Activated T-cell treated with anti-CD3 and anti-CD28 coated beads, Interleukin-2, amount 50 U/mL, for 4 hours (primary cell): ENCODE measurements at places on chromosomes 6 and 20. TPM values are rescaled to one million over a fixed set of nuclear protein-coding genes. Genes with fewer than 3 reads are reported as not detected.

DNA sequence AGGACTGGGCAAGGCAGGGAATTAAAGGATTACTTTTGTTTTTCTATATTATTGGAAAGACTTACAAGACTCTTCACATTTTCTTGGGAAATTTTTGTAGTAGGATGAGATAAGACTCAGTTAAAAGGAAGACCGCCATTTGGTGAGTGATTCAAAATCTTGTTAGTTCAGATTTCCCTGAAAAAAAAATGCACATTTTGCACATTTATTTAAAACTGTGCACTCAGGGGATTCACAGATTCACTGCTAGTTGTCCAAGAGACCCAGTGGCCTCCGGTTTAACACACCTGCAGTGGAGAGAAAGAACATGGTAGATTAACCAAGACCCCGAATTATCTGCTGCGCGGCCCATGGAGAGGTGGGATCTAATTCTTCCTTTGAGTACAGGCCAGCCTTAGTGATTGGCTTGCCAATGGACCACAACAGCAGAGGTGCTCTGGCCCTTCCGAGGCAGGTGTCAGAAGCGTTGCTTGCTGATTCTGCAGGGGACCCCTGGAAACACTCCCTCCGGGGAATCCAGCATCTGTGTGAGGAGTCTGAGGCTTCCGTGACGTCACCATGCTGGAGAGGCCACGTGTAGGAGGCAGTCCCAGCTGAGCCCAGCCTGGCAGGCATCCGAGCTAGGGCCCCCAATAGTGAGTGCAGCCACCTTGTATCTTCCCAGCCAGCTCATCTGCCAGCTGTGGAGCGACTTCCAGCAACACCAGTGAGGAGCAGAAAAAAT lies 68.9 kb downstream of the ZNF217 start:
- DNase-seq: no peak

- DNase-seq: no peak
Observed at GRCh38 chr6:65075705-65076230, 631.3 kb downstream of the EYS start.

DNA sequence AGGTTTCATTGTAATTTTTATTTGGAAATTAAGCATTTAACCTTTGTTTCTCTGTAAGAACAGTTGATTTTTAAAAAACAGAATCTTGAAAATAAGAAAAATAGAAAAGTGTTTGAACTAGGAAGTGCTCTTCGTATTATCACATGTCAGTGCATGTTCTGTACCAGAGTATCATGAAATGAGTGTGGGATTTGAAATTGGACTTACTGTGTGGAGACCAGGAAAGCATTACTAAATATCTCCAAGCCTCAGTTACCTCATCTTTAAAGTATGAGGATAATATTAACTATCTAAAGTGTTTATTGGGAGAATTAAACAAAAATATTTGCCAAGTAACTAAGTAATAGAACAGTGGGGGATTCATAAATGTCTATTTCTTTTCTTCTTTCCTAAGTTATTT lies 156.9 kb upstream of the FLRT3 start:
- DNase-seq: no peak

- no peak for DNase-seq
Observed at GRCh38 chr6:143896126-143896860, 32.0 kb downstream of the ZC2HC1B start.

GRCh38 chr6:139600919-139601475 lies 226.5 kb upstream of the CITED2 start:
- DNase-seq: no peak

DNA sequence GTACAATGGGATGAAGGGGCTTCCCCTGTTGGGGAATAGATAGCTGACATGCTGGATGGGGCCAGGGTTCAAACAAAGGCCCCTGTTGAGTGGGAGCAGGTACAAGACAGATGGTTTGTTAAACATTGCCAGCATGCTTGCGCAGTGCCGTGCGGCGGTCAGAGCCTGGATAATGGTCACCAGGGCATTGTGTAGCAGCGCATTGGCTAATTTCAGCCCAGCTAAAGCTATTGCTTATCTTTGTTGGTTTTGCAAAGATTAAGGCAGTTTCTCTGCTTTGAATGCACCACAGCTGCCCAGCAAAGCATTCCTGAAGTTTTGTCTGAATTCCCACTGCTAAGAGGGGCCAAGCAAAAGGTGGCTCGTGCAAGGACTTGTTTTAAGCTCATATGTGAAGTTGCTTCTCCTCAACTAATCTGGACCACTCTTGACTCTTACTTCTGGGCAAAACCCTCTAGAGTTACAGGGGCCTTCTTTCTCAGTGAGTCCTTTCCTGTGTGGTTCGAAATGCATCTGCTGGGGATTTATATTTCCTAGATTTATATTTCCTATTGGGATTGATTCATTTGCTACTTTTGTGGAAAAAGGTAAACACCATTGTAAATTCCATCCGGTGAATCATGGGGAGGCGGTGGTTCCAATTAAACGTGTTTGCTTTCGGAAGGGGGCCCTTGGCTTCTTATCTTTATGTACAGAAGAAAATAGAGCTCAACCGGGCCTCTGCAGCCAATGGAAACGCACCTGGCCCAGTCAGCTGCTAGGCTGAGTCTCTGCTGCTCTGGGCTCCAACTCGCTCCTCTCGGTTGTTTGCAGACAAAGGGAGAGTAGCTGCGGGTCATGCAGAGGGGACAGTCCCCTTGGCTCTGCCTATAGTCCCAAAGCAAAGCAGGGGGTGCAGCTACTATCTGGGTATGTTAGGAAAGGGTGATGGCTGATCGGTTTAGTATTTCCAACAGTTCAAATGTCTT lies 72.1 kb downstream of the FOXA2 start:
- DNase-seq: no peak

DNA sequence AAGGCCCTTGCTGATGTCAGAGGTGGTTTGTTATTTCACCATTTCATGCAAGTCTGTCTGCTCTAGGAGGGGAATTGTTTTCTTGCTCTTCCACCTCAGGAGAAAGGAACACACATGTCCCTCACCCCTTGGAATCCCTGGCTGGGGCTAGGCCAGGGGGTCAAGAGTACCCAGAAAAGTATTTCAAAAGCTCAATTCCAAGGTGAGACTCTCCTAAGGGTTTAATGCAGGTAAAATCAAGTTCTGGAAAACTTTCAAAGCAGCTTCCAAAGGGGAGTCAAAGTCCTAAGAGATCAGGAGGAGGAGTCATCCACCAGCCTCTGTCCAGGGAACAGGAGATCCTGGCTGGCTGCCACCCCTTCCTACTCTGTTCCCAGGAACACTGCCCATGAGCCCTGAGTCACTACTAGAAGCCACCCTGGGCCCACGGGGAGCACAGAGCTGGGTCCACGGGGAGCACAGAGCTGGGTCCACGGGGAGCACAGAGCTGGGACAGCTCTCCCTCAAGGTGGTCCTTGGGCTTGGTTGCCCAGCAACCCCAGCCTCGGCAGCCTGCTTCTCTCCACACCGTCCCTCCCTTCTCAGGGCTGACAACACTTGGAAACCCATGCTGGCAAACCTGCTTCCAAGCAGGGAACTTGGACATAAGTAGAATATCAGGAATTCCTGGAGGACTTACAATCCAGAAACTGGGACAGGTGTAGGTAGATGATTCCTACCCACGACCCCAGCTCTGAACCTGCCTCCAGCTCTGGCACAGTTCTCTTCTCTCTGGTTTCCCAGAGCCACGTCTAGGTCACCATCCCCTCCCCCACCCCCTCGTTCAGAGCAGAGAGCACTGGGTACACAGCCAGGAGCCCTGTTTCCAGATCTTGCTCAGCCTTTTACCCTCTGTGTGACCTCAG lies 35.3 kb upstream of the CDKN1A start:
- DNase-seq: no peak

DNA sequence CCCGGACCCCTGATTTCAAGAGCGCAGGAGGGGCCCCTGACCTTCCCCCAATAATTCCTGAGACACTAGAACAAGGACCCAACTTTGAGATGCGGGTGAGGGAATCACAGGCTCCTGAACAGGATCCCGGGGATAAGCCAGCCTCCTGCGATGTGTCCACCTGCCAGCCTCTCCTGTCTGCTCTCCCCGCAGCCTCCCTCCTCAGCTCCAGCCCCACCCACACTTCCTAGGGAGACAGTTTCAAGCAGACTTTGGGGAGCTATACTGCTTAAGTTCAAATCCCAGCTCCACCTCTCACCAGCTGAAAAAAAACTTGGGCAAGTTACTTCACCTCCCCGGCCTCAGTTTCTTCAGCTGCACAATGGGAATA lies 50.8 kb downstream of the GRM4 start:
- DNase-seq: no peak

- no peak for DNase-seq
Observed at GRCh38 chr6:35514587-35514986, 1.9 kb upstream of the TULP1 start.

DNA sequence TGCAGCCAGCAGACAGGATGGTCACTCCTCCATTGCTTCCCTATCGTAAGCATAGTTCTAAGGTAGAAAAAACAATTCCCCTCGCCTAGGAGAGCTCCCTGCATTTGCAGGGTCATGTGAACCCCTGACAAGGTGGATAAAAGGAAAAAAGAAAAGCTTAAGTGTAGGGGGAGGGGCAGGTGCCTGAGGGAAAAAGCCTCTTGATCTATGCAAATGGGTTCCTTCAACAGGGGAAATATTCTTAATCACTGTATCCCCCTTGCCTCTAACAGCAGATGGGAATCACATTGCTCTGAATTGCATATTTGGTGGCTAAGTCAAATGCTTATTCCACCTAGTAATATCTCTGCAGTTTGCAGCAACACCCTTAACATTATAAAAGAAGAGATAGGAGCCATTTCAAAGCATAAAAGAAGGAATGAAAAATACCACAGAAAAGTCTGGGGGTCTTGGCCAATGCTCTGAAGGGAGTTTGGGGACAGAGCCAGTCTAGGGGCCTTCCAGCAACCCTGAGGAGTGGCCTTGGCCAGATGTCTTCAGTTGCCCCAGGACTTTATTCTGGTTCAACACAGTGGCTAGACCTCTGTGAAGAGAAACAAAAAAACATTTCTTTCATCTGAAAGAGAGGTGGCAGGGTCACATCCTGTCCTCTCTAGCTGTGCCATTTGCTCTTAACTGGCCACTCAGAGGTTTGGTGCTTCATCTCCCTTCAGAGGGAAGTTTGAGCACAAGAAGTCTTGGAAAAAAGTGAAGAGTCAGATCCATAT lies 660.4 kb upstream of the GJE1 start:
- DNase-seq: no peak

- DNase-seq: no peak
Observed at GRCh38 chr6:136306466-136306865, 16.8 kb upstream of the BCLAF1 start.

DNA sequence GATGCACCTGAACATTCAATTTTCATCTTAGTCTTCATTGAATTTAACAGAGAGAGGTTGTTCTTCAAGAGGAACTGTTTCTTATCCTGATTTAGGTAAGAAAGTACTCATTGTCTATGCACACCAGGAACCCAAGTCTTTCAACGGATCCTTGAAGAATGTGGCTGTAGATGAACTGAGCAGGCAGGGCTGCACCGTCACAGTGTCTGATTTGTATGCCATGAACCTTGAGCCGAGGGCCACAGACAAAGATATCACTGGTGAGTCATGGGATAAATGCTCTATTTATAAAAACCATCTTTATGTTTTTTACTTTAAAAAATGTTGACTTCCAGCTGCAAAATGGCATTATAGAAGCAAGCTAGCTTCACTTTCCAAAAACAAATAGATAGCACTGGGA lies 10.2 kb downstream of the NQO2 start:
- DNase-seq: no peak

DNA sequence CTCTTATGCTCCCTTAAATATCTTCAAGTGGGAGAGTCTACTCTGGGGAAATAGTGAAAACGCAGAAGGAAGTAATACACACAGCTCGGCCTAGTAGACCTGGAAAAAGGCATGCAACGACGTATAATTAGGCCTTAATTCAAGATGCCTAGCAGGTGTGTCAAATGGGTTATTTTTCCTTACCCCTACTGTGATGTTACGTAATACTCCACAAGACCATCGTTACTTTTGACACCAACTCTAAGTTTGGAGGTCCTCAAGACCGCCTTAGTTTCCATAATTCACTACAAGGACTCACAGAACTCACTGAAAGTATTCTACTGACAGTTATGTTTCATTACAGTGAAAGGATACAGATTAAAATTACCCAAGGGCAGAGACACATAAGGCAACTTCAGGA lies 1024.3 kb upstream of the MAP3K7 start:
- no peak for DNase-seq

DNA sequence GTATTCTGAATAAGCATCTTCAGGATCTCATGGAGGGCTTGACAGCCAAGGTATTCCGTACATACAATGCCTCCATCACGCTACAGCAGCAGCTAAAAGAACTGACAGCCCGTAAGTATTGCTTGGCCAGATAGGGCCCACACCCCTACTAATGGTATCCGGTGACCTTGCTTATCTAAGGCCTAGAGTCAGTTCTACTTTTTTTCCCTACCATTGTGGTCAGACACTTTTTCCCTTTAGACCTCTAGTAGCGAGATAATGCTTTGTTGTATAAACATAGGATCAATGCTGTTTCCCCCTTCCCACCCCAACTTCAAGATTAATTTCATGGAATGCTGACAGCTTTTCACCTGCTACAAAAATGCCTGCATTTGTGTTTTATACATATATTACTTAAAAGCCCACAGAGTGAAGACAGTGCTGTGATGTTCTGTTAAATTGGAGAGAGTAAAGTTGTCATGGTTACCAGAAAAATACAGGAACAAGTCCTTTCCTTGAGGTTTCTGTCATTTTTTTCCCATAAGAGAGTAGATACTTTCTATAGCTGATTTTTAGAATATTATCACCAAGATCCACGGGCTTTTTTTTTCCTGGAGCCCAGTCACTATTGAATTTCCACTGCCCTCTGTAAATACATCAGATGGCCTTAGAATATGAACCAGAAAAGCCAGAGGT lies 20.9 kb upstream of the PLCG1 start:
- DNase-seq: no peak

DNA sequence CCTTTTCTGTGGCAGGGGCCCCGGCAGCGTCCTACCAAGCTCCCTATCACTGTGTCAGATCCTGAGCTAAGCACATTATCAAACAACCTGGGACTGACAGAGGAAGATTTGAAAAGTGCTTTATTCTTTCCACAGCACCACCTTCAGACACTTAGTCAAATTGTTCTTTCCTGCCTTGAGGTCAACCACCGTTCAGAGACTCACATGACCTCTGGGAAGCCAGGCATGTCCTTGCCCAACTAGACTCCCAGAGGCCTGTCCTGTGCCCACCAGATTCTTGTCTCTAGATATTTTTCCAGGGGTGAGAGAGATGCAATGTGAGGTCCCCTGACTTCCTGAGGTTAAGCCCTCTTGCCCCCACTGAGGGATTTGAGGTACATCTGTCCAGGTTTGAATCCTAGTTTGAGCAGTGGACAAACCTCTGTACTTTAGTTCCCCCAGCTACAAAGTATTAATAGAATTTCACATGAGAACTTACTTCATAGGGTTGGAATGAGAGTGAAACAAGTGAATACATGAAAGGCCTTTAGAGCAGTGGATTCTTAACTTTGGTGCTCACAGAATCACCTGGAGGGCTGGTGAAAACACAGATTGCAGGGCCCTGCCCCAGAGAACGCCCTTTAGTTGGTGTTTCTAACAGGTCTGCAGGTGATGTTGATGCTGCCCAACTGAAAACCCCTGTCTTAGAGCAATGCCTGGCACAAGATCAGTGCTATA lies 179.8 kb downstream of the CLIC5 start:
- DNase-seq: no peak

PROCR gene
- total RNA-seq: 1.2 TPM

CLPSL1 gene
- total RNA-seq: not detected

MYT1 gene
- total RNA-seq: not detected

B3GAT2 gene
- 0.08 TPM for total RNA-seq

COL9A3 gene
- 0.10 TPM for total RNA-seq

KPNA5 gene
- 18.0 TPM for total RNA-seq

SUMO4 gene
- total RNA-seq: 2.6 TPM
